Caki2 (cell line): ENCODE measurements at places on chromosomes 6 and 20. TPM values are rescaled to one million over a fixed set of nuclear protein-coding genes. Genes with fewer than 3 reads are reported as not detected.

Gene TSBP1
- not detected in 2 replicates for total RNA-seq

Gene TGM2
- 144 and 178 TPM in 2 replicates for total RNA-seq

Gene SRMS
- total RNA-seq = not detected in 2 replicates

Gene SYTL3
- total RNA-seq = 17.4 and 24.3 TPM in 2 replicates

Gene AURKA
- total RNA-seq = 74.5 and 95.5 TPM in 2 replicates

Gene UNC93A
- not detected in 2 replicates for total RNA-seq

Gene CCDC170
- not detected in 2 replicates for total RNA-seq

Gene ZFAND3
- total RNA-seq = 16.0 and 29.4 TPM in 2 replicates

Gene MUCL3
- total RNA-seq = 0.24 TPM in 1 of 2 replicates, not detected in the other

Gene HTR1E
- total RNA-seq = not detected in 2 replicates

Gene PTPRT
- 0.20 TPM in 1 of 2 replicates, not detected in the other for total RNA-seq

Gene ZNF311
- 4.1 and 5.9 TPM in 2 replicates for total RNA-seq

Gene KCNQ5
- 0.27 and 0.52 TPM in 2 replicates for total RNA-seq

Gene CARMIL1
- total RNA-seq = 16.0 and 36.9 TPM in 2 replicates

GRCh38 chr20:45344168-45344860, 3.9 kb downstream of the SDC4 start:
- peak; percentile 76 for DNase-seq

DNA sequence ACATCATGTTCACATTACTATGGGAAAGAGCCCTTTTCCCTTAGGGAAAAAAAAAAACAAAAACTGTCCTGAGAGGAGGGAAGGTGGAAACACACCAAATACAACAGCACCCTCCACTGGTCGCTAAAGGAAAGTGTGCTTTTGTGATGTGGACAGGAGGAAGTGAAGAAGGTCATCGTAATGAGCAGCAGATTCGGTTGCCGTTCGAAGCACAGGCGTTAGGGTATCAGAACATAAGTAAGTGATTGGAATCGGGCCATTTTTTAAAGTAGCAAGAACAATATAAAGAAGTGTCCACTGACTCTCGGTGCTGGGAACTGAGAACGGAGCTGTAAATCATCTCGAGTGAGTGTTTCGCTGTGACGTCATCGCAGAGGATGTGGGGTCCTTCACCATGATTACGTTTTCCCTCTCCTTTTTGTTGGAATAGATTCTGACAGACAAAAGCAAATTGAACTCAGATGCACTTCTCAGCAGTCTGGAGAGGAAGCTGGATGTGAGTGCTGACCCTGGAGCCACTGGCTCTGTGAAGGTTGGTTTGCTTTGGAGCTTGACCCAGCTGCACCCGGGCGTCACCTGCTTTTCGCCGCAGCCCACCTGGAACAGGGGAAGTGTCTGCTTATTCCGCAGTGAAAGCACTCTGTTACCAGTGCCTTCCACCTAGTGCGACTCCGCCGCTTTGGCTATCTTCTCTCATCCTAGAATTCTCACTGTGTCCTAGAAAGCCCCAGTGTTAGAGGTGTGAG, 203.6 kb upstream of the GMDS start:
- peak; percentile 76 for DNase-seq

DNA sequence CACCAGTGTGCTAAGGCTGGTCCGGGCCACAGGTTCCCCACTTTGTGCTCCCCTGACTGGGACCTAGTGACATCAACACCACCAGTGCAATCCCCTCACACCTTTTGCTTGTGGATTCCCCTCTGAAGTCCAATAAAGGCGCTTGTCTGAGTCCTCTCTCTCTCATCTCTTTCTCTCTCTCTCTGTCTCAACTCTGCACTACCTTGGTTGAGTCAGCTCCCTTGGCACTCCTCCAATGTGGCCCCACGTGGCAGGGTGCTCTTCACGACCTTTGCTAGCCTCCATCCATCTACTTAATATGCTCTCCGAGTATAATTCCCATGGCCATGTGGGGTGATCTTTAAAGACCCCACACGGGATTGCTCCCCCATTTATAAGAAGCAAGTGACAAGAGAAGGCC, 385.0 kb downstream of the CD83 start:
- DNase-seq = peak; percentile 50

DNA sequence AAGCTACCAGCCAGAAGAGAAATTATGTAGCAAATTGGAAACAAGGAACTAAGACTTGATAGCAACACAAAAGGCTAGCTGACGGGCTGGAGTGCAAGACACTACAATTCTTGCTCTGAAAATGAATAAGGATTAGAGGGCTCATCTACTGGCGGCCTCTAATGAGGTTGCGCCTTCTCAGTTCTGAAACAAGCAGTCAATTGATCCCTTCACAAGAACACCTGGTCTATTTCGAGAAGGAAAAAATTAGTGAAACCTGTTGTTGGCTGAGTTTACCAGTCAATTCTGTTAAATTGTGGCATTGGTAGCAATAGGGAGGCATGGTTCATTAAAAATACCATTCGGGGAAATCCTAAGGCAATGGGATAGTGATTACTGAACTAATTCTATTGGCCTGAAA, 74.8 kb upstream of the JARID2 start:
- DNase-seq = no peak

GRCh38 chr20:17967521-17968365, 851 bp downstream of the SNX5 start:
- DNase-seq = no peak

DNA sequence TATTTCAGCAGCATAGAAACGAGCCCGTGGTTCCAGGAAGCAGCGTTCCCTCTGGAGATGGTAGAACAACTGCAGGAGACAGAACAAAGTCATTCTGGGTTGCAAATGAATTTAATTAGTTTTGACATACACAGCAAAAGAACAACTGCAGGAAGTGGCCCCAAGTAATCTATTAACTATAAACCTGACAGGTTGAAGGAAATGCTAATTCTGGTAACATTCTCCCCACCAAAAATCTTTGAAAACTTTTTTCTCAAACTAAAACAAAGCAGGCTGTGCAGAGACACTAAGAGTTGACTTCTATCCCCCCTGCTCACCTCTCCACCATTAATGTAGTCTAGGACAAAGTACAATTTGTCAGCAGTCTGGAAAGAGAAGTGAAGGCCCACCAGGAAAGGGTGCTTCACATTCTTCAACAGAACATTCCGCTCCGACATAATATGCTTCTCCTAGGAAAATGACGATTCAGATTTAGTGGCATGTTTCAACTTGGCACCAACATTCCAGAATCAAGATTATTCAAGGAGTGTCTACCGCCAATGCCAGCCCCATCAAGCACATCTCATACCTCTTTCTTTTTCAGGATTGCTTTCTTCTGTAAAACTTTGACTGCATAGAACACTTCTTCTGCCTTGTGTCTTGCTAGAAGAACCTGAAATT, 120.4 kb upstream of the SLC2A12 start:
- no peak for DNase-seq

DNA sequence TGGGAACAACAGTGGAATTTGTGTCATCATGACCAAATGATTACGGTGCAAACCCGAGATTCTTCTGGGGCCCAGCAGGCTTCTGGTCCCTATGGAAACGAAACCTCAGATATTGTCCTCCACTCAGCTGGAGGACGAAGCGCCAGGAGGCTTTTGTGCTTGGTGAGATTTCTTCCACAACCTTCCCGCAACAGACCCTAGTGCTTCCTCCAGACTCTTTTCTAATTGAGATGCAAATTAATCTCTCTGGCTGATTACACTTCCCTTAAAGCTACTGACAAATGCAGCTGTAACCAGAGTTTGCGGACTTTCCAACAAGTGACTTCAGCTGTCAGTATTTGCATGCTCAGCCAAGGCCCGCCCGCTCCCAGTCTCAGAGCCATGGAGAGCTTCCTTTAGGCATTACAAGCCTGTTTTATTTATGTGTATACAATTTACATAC, 96.0 kb downstream of the INSM1 start:
- DNase-seq = no peak

- no peak for DNase-seq
Measured at GRCh38 chr6:129667621-129668020, 42.4 kb downstream of the ARHGAP18 start.

GRCh38 chr20:24694157-24694726, 224.8 kb downstream of the SYNDIG1 start:
- no peak for DNase-seq

GRCh38 chr20:34947336-34947735, 8.3 kb downstream of the GSS start:
- DNase-seq = no peak

- no peak for DNase-seq
Measured at GRCh38 chr6:149899486-149899885, 1.6 kb upstream of the RAET1E start.

- no peak for DNase-seq
Measured at GRCh38 chr6:112054555-112055190, 769 bp downstream of the CCN6 start.

DNA sequence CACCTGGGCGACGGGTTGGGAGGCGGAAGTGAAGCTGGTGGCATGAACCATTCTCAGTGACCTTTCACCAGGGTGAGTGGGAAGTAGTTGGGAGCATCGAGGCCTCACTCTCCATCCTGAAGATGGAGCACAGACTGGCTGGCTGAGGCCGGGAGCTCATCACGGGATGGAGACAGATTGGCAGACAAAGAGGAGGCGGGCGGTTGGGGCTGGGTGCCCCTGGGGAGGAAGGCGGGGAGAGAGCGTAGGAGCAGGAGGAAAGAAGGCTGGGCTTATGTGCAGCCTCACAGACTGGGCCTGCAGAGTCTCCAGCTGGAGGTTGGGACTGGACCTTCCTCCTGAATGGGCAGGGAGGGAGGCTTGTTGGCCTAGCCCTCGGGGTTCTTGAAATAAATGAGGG, 44.2 kb upstream of the SCRT2 start:
- no peak for DNase-seq

DNA sequence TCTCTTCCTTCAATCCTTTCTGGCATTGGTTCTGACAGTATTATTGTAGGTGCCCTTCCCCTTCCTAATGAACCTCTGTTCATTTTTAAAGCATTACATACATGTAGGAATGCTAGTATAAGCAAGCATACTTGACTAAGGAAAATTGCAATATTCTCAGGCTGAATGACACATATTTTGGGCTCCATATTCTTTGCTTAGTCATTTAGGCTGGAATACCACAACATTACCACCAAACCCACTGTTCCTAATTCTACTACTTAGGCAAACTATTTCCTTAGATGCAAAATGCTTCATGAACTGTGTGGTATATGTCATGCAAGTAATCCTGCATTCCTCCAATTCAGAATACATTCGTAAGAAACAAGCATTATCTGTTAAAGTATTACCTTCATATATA, 113.9 kb downstream of the PRDM1 start:
- DNase-seq = no peak

GRCh38 chr6:39143238-39143930, 28.4 kb upstream of the SAYSD1 start:
- no peak for DNase-seq

DNA sequence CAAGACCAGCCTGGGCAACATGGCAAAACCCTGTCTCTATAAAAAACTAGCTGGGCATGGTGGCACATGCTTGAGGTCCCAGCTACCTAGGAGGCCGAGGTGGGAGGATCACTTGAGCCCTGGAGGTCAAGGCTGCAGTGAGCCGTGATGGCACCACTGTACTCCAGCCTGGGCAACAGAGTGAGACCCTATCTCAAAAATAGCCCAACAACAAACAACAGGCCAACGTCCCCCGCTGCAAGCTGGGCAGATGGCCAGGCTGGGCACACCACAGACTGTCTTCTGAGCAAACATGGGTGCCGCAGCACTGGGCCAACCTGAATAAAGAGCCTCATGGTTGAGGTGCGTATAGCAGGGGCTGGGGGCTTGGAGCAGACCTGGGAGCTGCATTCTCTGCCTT, 46.6 kb upstream of the SRF start:
- DNase-seq = no peak

- DNase-seq = no peak
Measured at GRCh38 chr20:14644306-14645097, 307.1 kb upstream of the FLRT3 start.

DNA sequence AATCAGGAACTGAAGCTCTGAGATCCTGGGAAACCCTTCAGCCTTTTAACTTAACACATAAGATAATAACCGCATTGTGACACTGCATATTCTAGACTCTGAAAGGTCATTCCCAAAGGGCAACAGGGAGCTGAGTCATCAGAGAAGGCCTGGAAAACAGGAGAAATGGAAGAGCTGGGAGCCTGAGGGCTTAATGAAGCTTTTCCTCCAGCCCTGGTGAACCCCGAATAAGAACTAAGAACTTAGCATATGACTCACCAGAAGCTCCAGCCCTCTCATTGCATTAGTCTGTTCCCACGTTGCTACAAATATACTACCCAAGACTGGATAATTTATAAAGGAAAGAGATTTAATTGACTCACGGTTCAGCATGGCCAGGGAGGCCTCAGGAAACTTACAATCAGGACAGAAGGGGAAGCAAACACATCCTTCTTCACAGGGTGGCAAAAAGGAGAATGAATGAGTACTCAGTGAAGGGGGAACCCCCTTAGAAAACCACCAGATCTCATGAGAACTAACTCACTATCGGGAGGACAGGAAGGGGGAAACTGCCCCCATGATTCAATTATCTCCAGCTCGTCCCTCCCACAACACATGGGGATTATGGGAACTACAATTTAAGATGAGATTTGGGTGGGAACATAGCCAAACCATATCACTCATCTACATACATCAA, 648.5 kb downstream of the TFAP2A start:
- peak; percentile 88 for DNase-seq

- no peak for DNase-seq
Measured at GRCh38 chr6:64987066-64987465, 720.0 kb downstream of the EYS start.

- no peak for DNase-seq
Measured at GRCh38 chr6:106283481-106283880, 42.1 kb downstream of the ATG5 start.

- no peak for DNase-seq
Measured at GRCh38 chr20:46148313-46149208, 30.4 kb downstream of the CD40 start.

- no peak for DNase-seq
Measured at GRCh38 chr20:36268440-36269342, 32.4 kb downstream of the AAR2 start.

GRCh38 chr6:112563368-112563767, 216.2 kb downstream of the RFPL4B start:
- peak; percentile 17 for DNase-seq

DNA sequence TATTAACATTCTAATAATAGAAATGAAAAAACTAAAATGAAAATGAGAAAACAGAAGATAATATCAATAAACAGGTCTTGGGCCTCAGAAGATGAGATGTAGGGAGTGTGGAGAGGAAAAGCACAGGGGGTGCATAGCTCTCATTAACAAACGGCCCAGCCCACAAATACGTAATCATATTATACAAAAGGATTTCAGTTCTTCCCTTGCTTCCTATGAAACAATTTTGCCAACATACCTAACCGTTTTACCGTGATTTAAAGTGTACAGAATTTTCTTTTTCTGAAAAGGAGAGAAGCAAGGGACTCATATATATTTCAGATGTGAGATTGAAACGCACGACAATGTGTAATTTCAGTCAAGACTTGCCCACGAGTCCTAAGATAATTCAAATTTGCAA, 136.0 kb downstream of the HFE start:
- no peak for DNase-seq
